SJSA1 (cell line): ENCODE measurements at places on chromosomes 3 and 15. TPM values are rescaled to one million over a fixed set of nuclear protein-coding genes. Genes with fewer than 3 reads are reported as not detected.

- peaks cover 7% of the 10 kb centered on the region for H3K27me3 ChIP-seq
- no peak overlapping the region for H3K4me3 ChIP-seq
- no peaks in the 10 kb centered on the region for H3K4me1 ChIP-seq
- no peak for DNase-seq
- no peaks in the 10 kb centered on the region for H3K36me3 ChIP-seq
These were observed 19.4 kb upstream of the IQCF6 start for GRCh38 chr3:51798411-51798963.

DNA sequence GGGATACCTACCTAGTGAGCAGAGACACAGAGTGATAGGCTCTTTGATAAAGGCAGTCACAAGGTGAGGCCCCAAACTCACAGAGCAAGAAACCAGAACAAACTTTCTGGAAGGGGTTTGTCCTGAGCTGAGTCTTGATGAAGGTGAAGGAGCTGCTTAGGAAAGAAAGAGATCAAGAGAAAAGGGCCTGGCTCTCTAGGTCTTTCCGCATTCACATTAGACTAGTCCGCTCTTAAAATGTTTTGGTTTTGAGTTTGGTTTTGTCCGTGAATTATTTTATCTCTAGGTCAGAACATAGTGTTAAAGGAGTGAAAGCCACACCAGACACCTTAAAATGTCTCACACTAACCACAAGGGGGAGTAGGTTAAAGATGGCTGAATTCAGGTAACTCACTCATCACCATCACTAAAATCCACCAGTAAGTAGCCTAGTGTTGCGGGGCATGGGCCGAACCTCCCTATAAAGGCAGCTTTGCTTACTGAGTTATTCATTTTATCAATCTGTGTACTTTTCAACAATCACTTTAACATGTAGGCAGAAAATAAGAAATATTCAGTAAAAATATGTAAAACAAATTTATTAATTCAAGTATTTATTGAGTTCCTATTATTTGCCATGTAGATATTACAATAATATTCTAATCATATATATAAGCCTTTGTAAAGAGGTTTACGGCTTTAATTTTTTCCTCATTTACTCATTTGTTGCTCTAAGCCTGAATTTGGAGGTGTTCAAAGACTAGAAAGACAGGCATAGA is 121.5 kb upstream of the TSC22D2 start:
- H3K4me3 ChIP-seq = no peak overlapping the region
- H3K36me3 ChIP-seq = no peaks in the 10 kb centered on the region
- no peaks in the 10 kb centered on the region for H3K27me3 ChIP-seq
- H3K4me1 ChIP-seq = peaks cover 5% of the 10 kb centered on the region; the same call in 1 of the 2 replicates

GRCh38 chr3:151199554-151200438 is 3.2 kb downstream of the GPR171 start:
- DNase-seq = no peak
- H3K4me1 ChIP-seq = no peaks in the 10 kb centered on the region
- H3K4me3 ChIP-seq = no peak overlapping the region
- H3K27ac ChIP-seq = no peak overlapping the region

GRCh38 chr15:38028869-38029268 is 94.4 kb downstream of the TMCO5A start:
- no peak overlapping the region for H3K27ac ChIP-seq
- no peak for DNase-seq
- H3K27me3 ChIP-seq = no peaks in the 10 kb centered on the region
- no peaks in the 10 kb centered on the region for H3K4me1 ChIP-seq

GRCh38 chr3:63795438-63795837 is 23.7 kb upstream of the C3orf49 start:
- H3K27me3 ChIP-seq = no peaks in the 10 kb centered on the region
- H3K36me3 ChIP-seq = no peaks in the 10 kb centered on the region
- H3K4me1 ChIP-seq = peaks cover 9% of the 10 kb centered on the region; the same call in 1 of the 2 replicates
- DNase-seq = no peak
- no peak overlapping the region for H3K27ac ChIP-seq
- H3K4me3 ChIP-seq = no peak overlapping the region

DNA sequence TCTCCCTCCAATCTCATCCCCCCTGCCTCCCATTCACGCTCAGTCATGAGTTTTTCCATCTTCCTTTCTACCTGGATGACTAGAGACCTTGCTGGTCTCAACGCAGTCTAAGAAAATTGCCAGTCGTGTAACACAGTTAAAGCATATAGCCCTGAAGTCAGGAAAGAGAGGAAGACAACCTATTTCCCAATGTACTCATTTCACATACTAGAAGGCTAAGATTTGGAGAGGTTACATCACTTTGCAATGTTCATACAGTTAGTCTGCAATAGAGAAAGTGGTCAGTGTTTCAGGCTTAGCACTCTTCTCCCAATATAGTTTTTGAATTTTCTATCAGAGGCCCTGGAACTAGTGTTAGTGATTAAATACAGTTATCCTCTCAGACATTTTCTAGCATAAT is 278.6 kb downstream of the EDEM1 start:
- DNase-seq = no peak
- H3K27ac ChIP-seq = no peak overlapping the region
- no peak overlapping the region for H3K4me3 ChIP-seq
- no peaks in the 10 kb centered on the region for H3K4me1 ChIP-seq

DNA sequence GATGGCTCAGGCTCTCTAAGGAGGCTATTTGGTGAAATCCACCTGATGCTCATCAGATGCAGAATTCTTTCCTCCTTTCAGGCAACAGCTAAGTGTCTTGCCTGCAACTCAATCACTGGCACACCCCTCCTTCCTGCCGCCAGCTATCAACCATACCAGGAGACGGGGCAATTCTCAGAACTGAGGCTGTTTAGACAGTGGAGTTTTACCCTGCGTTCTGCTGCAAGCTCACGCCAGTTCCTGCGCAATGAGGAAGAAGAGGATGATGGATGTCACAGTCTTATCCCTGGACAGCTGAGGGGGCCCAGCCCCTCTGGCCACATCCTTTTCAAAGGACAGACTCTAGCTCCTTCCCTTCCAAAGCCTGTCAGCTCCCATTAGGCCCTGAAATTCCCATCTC is 7.0 kb upstream of the MANF start:
- no peaks in the 10 kb centered on the region for H3K36me3 ChIP-seq
- H3K27ac ChIP-seq = no peak overlapping the region
- no peak overlapping the region for H3K4me3 ChIP-seq
- DNase-seq = no peak
- no peaks in the 10 kb centered on the region for H3K4me1 ChIP-seq

DNA sequence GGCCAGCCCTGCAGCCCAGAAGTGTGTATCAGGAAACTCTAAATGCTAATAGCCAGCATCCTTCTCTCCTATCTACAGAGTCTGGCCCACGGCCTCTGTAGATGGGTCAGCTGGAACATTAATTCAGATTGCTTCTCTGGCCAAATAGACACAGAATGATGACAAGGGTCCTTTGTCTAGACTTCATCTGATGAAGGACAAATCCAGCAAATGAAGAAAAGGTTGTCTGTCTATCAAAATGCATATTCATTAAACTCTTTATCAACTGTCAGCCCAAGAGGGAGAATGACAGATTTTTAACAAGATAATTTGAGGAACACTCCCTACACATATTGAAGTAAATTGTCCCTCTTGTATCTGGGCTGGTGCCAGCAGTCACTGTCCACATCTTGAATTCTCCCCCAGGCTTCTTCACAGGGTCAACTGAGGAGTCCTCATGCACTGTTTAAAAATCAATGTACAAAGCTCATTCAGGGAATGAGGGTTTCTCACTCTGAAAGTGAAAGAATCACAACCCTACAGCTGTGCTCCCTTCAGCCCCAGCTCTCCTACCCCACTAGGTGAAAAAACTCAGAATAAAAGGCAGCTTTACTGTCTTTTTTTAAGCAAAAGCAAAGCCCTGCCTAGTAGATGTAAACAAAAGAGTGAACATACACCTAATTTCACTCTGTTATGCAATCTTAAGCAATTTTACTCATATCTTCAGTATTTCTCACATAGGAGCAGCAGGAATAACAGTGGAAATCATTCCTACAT is 507.7 kb downstream of the IGSF11 start:
- DNase-seq = no peak
- H3K4me3 ChIP-seq = no peak overlapping the region
- no peak overlapping the region for H3K27ac ChIP-seq
- H3K36me3 ChIP-seq = no peaks in the 10 kb centered on the region
- no peaks in the 10 kb centered on the region for H3K4me1 ChIP-seq

DNA sequence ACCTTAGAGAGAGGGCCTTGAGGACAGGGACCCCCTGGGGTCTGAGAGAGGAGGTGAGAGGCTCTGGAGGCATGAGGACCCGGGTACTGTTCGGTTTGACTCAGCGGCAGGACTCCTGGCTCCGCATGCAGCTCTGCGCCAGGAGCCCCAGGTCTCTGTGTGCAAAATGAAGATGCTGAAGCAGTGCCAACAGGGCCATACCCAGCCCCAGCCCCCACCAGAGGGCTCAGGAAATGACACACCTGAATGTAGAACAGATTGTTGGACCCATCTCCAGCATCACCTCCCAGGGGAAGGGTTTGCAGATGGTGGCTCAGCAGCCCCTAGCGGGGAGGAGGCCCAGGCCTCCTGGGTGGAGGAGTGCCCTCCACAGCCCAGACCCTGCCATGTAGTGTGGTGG is 30.2 kb downstream of the EPHB3 start:
- DNase-seq = no peak
- no peak overlapping the region for H3K4me3 ChIP-seq
- no peak overlapping the region for H3K27ac ChIP-seq
- no peaks in the 10 kb centered on the region for H3K27me3 ChIP-seq

DNA sequence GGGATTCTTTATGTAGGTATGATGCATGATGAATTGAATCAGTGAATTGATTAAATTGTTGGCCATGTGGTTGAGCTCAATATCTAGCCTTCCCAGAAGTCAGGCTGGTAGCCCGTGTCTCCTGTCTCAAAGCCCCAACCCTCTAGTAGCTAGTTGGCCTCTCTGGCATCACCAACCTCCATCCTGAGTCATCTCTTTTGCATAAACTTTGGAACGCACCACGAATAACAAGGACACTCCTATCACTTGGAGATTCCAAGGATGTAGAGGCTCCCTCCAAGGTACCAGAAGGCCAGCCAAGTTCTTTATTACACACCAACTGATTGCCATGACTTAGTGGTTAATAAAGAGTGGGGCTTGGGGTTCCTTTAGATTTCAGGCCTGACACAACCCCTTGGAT is 148.4 kb downstream of the APBA2 start:
- H3K27ac ChIP-seq = no peak overlapping the region
- peaks cover 11% of the 10 kb centered on the region for H3K4me1 ChIP-seq
- no peaks in the 10 kb centered on the region for H3K27me3 ChIP-seq
- H3K36me3 ChIP-seq = no peaks in the 10 kb centered on the region
- no peak overlapping the region for H3K4me3 ChIP-seq

DNA sequence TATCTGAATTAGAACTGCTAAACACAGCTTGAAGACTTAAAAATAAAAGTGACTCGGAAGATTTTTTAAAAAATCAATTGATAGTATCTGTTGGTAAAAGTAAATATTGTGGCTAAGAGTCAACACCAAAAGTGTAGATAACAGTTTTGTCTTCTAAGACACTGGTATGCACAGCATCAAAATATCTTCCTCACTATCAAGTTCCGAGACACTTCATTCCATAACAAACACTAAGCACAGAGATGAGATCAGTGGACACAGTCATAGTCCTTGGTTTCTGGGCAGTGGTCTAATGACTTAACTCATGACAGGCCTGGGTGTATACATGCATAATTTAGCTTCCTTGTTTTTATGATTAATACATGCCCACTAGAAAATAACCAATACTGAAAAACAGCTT is 63.2 kb downstream of the PXYLP1 start:
- DNase-seq = no peak
- peak overlapping the region; percentile 18 for H3K27ac ChIP-seq
- no peaks in the 10 kb centered on the region for H3K36me3 ChIP-seq
- H3K27me3 ChIP-seq = no peaks in the 10 kb centered on the region
- peaks cover 13% of the 10 kb centered on the region for H3K4me1 ChIP-seq

The CACNA1D gene
- not detected in 2 replicates for total RNA-seq

The COL6A5 gene
- not detected in 2 replicates for total RNA-seq

The NISCH gene
- 22.4 and 24.8 TPM in 2 replicates for total RNA-seq
